NCI-H2171 (cell line): ENCODE measurements at places on chromosomes 5 and 9.

- no peak for DNase-seq
These were observed 115.0 kb downstream of the KIAA1958 start for GRCh38 chr9:112601636-112602035.

DNA sequence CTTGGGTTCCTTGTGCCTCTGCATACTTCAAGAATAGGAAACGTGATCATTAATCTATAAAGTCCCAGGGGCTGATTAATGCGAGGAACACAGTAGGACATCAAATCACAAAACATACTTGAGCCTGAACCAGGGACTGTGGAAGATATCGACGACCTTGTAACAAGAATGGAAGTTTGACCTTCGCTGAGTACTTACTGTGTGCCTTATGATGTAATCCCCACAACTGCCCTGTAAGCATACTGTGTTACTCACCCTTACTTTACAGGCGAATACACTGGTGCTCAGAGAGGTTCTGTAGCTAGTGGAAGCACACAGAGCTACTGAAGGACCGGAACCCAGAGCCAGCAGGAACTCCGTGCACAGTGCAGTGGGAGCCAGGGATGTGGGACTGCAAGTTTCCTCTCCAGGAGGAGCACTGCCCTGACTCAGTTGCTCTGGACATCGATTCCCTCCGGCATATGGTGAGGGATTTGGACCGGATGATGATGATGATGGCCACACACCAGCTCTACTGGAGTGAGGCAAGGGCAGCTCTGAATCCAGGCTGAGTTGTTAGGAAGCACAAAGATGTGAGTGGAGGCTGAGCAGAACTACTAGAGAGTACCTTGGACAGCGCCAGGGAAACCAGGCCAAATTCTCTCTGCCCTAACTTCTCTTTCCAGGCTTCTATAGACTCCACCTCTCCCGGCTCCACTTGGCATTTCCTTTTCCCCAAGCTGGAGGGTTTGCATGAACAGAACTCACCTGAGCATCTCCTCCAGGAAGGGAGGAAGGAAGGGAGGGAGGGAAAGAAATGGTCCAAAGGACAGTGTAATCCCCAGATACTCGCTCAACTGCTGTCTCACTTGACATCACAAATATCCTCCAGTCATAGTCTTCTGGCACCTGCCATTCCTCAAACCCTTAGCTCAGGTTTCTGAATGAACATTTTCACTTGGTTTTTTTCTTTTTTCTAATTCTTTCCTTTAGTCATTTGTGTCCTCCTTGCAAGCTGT, 1.5 kb upstream of the GABBR2 start:
- DNase-seq, result no peak

DNA sequence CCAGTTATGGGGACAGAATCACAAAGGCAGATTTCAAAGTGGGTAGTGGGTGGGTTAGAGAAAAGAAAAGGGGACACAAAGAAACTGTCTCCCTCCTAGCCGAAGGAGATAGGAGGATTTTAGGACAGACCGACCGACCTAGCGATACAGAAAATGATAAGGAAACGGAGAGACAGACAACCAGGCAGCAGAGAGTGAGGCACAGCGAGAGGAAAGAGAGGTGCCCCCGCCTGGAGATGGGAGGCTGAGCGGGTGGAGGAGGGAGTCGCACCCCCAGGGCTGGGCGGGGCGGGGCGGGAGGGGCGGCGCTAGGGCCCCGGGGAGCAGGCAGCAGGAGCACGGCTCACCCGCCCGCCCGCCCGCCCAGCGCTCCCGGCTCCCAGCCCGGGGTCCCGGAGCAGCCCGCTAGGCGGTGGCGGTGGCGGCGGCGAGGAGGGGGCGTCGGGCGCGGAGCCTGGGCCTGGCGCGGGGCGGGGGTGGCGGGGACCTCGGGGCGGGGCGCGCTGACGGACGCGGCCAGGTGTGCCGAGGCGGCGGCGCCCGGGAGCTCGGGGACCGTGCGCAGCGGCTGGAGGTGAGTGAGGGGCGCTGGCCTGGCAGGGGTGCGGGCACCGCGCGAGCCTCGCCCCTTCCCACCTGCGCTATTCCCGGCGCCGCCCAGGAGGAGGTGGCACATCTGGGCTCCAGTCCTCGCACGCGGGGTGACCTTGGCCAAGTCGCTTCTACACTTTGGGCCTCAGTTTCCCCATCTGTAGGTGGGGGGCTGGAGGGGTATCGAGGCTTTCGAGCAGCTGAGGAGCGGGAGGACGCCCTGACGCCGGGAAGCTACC, 15.9 kb upstream of the SYNPO start:
- DNase-seq, result peak; percentile 19

DNA sequence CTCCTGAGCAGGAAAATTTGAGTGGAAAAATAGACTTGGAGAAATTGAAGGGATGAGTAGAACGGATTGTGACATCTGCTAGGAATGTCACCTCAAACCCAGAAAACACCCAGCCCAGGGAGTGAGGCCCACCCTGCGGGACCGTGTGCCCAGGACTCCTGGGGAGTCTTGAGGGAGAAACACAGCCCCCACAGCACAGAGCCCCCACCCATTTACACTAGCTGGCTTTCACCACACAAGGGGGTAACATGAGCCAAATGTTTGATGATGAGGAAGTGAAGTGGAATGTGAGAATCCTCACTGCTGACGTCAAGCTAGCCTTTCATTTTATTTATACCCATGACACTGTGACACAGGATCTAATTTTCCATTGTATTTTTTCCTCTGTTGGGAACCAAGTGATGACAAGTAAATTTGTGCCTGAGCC, 42.8 kb upstream of the PDE8B start:
- DNase-seq, result no peak

- no peak for DNase-seq
These were observed 52.8 kb downstream of the ATP10B start for GRCh38 chr5:160799184-160799583.

GRCh38 chr9:34630402-34631154, 1.7 kb upstream of the ARID3C start:
- no peak for DNase-seq

- DNase-seq, result no peak
These were observed 15.2 kb upstream of the SELENOP start for GRCh38 chr5:42826757-42827515.

DNA sequence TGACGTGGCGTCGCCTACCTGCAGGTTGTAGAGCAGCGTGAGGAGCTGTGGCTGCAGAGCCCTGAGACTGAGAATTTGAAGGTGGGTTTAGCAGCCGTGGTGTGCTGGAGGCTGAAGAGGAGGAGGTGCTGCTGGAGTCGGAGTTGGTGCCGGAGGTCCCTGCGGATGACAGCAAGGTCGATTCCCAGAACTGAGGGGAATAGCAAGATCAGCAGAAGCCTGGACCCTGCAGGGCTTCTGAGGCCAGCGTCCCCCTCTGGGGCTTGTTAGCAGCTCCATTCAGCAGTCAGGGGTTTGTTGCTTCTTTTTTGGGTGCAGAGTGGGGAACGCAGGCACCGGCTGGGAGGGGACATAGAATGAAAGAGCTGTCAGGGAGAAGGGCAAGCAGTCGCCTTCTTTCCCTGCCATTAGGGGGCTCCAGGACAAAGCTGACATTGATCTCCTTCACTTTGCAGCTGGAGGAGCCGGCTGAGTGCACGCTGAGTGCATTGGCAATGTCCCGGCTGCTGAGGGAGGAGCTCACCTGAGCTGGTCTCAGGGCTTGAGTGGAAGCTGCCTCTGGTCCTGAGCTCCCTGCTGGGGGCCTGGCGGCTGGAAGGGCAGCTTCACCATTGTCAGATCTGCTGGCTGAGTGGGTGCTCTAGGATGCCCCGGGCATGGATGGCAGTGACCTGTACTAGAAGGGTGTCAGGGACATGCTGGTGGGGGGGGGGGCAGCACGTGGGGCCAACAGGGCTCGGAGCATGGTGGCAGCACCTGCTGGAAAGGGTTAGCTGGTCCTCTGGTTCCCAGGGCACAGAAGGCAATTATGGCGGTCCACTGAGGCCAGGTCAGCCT, 20.8 kb downstream of the OBP2B start:
- peak; percentile 55 for DNase-seq

DNA sequence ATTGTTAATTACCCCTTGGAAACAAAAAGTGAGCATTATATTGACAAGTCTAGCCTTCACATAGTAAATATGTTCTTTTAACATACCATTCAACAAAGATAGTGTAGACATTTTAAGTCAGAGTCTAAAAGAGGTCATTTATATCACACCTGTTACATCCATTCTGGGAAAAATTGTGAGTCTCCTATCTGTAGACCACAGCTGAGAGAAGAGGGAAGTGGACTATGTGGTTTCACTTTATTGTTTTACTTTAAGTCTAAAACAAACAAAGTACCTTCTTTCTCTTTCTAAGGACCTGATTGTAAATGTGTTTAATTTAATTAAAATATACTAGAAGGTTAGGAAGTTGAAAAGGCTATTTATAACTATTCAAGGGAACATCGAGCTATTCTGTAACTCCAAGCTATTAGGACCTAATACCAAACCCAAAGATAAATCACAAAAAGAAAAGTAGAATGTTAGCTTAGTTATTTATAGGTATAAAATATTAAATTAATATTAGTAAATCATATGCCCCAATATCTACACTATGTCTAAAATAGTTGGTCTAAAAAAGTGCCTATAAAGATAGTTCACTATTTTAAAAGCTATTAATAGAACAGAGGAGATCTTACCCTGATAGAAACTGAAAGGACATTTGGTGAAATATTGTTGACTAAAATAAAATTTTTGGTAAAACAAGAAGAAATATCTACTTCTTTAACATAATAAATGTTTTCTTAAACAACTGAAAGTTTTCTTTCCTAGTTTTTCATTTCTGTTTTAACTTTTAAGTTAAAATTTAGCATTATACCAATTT, 134.9 kb downstream of the TMEM167A start:
- no peak for DNase-seq

- DNase-seq, result no peak
These were observed 586.3 kb downstream of the BRINP1 start for GRCh38 chr9:118782790-118783463.

DNA sequence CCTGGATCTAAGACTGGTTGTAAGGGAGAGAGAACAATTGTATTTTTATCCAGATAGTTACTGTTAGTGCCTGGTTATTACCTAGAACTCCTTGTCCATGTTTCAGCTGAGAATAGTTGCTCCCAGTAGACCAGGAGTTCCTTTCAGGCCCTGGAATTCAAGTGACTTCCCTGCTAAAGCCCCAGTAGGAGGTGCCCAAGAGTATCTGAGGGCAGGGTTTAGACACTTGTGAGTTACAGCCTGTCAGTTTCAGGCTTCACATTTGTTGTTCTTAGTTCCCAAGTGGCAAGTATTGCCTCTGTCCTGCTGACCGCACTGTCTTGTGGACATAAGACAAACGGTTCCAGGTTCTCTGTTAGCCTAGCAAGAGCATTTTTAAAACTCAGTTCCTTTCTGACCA, 743.9 kb upstream of the SEMA6A start:
- no peak for DNase-seq

- DNase-seq, result peak; percentile 81
These were observed 397.8 kb downstream of the TLE4 start for GRCh38 chr9:79969393-79970145.

DNA sequence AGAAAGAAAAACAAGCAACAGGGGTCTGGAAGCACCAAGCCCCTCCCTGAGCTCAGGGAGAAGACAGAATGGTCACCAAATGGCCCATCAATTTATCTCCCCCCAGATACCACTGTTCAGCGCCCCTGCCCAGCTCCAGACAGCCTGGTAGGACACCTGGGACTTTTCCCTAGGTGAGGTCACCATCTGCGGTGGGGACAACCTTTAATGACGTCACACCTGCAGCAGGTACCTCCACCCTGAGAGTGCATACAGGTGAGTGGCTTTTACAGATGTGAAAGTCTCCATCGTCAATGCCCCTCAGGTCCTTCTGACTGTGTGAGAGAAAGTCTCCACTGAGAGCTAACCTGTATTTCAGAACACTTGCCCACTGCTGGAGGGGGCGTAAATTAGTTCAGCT, 34.3 kb upstream of the LAMC3 start:
- no peak for DNase-seq

- DNase-seq, result no peak
These were observed 335.8 kb downstream of the IRX2 start for GRCh38 chr5:2415678-2416077.

DNA sequence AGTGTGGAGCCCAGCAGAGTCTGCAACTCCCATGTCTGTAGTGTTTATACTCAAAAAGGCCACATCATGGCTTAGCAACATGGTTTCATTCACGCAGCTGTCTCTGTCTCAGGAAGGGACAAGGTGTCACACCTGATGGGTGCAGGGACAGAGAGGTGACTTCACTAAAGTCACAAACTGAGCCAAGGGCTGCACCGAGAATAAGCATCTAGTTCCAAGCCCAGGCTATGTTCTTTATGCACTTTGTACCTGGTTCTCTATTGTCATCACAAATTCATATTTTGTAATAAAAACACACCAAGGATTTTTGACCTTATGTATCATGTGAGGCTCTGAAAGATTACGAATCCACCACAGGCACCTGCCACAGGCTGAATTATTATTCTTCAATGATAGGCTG, 64.9 kb upstream of the STK32A start:
- no peak for DNase-seq

- DNase-seq, result no peak
These were observed 22.7 kb upstream of the LECT2 start for GRCh38 chr5:135977375-135977928.

- no peak for DNase-seq
These were observed 13.9 kb downstream of the NR2F1 start for GRCh38 chr5:93596676-93597490.

DNA sequence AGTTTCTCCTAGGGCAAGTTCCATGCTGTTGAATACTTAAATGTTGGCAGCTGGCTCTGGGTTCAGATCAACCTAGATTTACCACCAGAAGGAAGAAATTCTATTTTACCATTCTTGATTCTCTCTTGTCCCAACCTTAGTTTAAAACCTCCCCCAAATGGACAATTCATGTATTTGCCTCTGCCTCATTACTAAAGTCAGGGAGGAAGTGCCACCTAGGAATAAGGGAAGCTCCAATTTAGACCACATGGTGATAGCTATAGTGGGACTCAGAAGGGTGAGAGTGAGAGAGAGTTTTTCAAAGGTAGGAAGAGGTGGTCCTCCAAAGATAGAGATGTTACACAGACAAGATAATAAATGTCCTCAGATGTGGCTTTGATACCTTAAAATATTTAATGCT, 53.4 kb upstream of the PAM start:
- DNase-seq, result no peak

DNA sequence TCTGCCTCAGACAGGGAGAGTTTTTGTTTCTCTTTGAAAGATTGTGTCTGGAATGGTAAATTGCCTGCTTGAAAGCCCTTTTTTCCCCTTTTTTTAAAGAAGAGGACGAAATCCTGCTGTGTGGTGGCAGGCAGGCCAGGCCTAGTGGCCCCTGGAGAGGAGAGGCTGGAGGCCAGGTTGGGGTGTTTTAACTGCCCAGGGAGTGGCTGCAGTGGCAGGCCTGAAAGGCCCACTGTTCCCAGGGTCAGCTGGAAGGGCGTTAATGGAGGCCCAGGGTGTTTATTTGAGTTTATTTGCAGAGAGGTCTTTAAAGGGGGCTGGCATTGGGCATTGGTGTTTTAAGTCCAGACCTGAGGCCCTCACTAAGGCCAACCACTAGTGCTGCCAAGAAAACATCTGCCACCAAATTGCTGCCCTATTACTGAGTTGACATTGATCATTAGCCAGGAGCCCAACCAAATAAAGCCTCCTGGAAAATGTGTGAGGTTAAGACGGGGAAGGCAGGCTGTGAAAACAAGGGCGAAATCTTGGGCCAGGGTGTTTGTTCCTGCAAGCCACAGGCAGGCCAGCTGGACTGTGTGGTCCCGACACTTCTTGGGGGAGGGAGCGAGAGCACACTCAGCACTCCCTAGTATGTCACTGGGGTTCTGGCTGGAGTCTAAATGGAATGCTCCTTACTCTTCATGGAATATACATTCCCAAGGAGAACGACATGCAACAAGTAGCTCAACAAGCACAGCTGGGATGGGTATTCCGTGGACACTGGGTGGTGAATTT, 5.0 kb downstream of the JADE2 start:
- DNase-seq, result no peak
